ENCODE measurements at places on chromosomes 5 and 9. TPM values are rescaled to one million over a fixed set of nuclear protein-coding genes. Genes with fewer than 3 reads are reported as not detected.

The C6 gene
- total RNA-seq: not detected

The DNAH5 gene
- total RNA-seq: not detected

The C5orf52 gene
- total RNA-seq: not detected

The SPINK6 gene
- total RNA-seq: not detected

The KIAA1191 gene
- total RNA-seq: 42.2 TPM

The ANKS6 gene
- 17.4 TPM for total RNA-seq

The SAPCD2 gene
- 8.8 TPM for total RNA-seq

The DRD1 gene
- total RNA-seq: not detected

The MAP1B gene
- 0.26 TPM for total RNA-seq

The PCDHGB7 gene
- total RNA-seq: not detected

- H3K4me3 ChIP-seq: no peak overlapping the region
- H3K27ac ChIP-seq: no peak overlapping the region
These were observed 6.6 kb downstream of the PCDH12 start for GRCh38 chr5:141951332-141951781.

GRCh38 chr9:123929177-123929869 is 603 bp downstream of the DENND1A start:
- DNase-seq: peak; percentile 54
- peaks cover 6% of the 10 kb centered on the region for H3K36me3 ChIP-seq
- H3K27ac ChIP-seq: peak overlapping the region; percentile 44
- peaks cover 35% of the 10 kb centered on the region for H3K4me1 ChIP-seq
- peaks cover 2% of the 10 kb centered on the region for H3K27me3 ChIP-seq

GRCh38 chr9:72332351-72332750 is 32.7 kb downstream of the ZFAND5 start:
- no peak overlapping the region for H3K4me3 ChIP-seq
- H3K36me3 ChIP-seq: no peaks in the 10 kb centered on the region
- H3K4me1 ChIP-seq: no peaks in the 10 kb centered on the region

DNA sequence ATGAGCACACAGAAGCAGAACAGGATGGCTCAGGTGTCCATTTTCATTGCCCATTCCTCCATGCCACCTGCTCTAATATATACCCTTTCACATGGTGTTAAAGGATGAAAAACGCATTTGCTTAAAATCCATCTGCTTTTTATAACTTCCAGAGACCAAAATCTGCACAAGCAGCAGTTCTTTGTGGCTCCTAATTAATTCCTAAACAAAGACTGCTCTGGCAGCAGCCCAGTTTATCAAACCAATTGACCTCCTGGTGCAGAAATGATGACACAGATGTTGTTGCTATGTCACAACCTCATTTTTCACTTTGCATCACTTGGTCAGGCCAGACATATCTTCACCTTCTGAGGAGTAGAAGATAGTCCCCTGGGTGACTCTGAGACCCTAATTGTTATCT is 141.2 kb downstream of the ASTN2 start:
- no peak overlapping the region for H3K27ac ChIP-seq
- no peaks in the 10 kb centered on the region for H3K36me3 ChIP-seq
- no peak overlapping the region for H3K4me3 ChIP-seq

GRCh38 chr5:175328176-175328575 is 115.8 kb downstream of the DRD1 start:
- peaks cover 7% of the 10 kb centered on the region for H3K27me3 ChIP-seq
- no peak for DNase-seq
- H3K4me1 ChIP-seq: no peaks in the 10 kb centered on the region
- H3K27ac ChIP-seq: no peak overlapping the region

DNA sequence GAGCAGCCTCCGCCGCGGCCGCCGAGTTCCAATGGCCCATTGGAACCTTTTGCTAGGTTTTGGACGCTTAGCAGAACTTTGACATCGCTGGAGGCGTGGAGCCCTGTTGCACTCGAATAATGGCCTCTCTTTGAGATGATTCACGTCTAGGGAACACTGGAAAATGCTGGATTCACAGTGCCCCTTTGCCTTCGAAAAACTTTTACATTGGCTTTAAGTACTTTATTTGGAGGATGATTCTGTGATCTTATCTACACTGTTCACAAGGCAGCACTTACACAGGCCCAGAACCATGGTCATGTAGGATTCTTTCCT is 536 bp upstream of the PPIC start:
- peak overlapping the region; percentile 39 for H3K4me3 ChIP-seq
- H3K27ac ChIP-seq: no peak overlapping the region
- H3K27me3 ChIP-seq: peaks cover 50% of the 10 kb centered on the region

DNA sequence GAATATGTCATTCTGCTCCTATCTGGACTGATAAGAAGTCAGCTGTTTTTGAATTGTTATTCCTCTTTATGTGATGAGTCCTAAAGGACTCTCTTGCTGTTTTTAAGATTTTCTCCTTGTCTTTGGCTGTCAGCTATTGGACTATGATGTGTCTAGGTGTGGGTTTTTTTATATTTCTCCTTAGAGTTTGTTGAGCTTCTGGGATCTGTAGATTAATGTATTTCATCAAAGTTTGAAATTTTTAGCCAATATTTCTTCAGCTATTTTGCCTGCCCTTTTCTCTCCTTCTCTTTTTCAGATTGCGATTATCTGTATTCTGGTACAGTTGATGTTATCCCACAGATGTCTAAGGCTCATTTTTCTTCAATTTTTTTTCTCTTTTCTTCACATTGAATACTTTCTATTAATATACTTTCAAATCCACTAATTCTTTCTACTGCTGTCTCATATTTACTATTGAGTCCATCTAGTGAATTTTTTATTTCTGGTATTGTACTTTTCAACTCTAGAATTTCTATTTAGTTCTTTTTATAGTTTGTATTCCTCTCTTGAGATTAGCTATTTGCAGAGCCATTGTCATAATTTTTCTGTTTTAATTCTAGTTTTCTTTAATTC is 31.1 kb downstream of the RPS23 start:
- no peak for DNase-seq
- H3K4me1 ChIP-seq: no peaks in the 10 kb centered on the region
- H3K27me3 ChIP-seq: no peaks in the 10 kb centered on the region
- H3K4me3 ChIP-seq: no peak overlapping the region
- no peak overlapping the region for H3K27ac ChIP-seq

- H3K27me3 ChIP-seq: no peaks in the 10 kb centered on the region
- DNase-seq: no peak
- H3K4me3 ChIP-seq: no peak overlapping the region
- H3K4me1 ChIP-seq: peaks cover under 1% of the 10 kb centered on the region
- no peaks in the 10 kb centered on the region for H3K36me3 ChIP-seq
These were observed 382.3 kb downstream of the ACTL7B start for GRCh38 chr9:108473209-108474112.

- no peaks in the 10 kb centered on the region for H3K27me3 ChIP-seq
- no peak for DNase-seq
- H3K36me3 ChIP-seq: no peaks in the 10 kb centered on the region
These were observed 682 bp upstream of the SPTAN1 start for GRCh38 chr9:128551657-128552152.

- no peaks in the 10 kb centered on the region for H3K4me1 ChIP-seq
- H3K27me3 ChIP-seq: no peaks in the 10 kb centered on the region
- H3K36me3 ChIP-seq: no peaks in the 10 kb centered on the region
- no peak overlapping the region for H3K4me3 ChIP-seq
These were observed 714.9 kb upstream of the MEF2C start for GRCh38 chr5:89597878-89598277.

- H3K4me1 ChIP-seq: peaks cover 4% of the 10 kb centered on the region
- no peak overlapping the region for H3K4me3 ChIP-seq
- H3K27ac ChIP-seq: no peak overlapping the region
- no peaks in the 10 kb centered on the region for H3K36me3 ChIP-seq
These were observed 211.1 kb upstream of the ACTBL2 start for GRCh38 chr5:57693488-57694305.

- no peak overlapping the region for H3K4me3 ChIP-seq
- H3K27ac ChIP-seq: no peak overlapping the region
- H3K4me1 ChIP-seq: no peaks in the 10 kb centered on the region
These were observed 569.5 kb upstream of the SEMA6A start for GRCh38 chr5:117144086-117144485.

DNA sequence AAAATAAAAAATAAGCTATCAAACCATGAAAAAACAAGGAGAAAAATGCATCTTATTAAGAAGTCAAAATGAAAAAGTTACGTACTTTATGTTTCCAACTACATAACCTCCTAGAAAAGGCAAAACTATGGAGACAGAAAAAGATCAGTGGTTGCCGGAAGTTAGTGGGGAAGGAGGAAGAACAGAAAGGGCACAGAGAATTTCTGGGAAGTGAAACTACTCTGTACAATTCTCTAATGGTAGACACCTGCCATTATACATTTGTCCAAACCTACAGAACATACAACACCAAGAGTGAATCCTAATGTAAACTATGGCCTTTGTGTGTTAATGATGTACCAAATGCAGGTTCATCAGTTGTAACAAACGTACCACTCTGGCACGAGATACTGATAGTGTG is 25.3 kb downstream of the SMU1 start:
- no peak for DNase-seq
- peaks cover 52% of the 10 kb centered on the region for H3K36me3 ChIP-seq
- no peak overlapping the region for H3K4me3 ChIP-seq

- H3K27ac ChIP-seq: no peak overlapping the region
- H3K27me3 ChIP-seq: peaks cover 10% of the 10 kb centered on the region
- no peak for DNase-seq
- H3K4me1 ChIP-seq: no peaks in the 10 kb centered on the region
- H3K4me3 ChIP-seq: no peak overlapping the region
- H3K36me3 ChIP-seq: no peaks in the 10 kb centered on the region
These were observed 81.5 kb downstream of the PALM2AKAP2 start for GRCh38 chr9:109861499-109861898.

DNA sequence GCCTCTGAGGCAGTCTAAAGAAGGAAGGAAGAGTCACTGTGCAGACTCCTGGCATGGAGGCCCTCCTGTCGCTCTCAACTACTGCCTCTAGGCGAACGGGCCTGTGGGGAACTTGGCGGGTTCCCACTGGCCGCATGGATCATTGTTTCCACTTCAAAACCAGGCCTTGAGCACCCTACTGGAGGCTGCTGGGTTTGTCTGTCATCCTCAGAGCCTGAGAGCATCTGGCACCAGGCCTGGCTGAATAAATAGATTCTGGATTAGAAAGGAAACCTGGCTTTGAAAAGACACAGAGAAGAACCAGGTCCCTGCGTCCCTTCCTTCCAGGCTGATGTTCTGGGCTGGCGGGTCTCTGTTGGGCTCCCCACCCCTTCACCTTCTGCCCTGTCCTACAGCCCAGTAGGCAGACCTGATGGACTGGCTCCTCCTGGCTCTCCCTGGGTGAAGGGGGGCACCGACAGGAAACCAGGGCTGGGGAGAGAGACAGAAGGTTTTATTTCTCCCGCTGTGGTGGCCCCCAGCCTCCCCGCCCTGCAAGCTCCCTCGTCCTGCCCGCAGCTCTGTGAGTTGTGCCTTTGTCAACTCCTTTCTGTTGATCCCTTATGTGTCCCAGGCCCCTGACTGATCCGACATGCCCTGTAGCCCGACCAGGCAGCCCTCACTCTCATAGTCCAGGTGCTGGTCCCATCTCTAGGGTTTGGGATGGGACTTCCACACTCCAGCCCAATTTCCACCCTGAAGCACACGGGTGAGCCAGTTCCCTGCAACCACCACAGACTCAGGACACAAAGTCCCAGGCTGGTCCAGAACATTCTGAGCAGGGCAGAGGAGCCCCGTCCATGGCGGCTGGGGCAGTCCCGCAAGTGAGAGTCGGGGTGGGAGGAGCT is 50.1 kb downstream of the ADAMTS2 start:
- no peak overlapping the region for H3K4me3 ChIP-seq
- H3K4me1 ChIP-seq: no peaks in the 10 kb centered on the region
- no peaks in the 10 kb centered on the region for H3K27me3 ChIP-seq
- no peak overlapping the region for H3K27ac ChIP-seq

DNA sequence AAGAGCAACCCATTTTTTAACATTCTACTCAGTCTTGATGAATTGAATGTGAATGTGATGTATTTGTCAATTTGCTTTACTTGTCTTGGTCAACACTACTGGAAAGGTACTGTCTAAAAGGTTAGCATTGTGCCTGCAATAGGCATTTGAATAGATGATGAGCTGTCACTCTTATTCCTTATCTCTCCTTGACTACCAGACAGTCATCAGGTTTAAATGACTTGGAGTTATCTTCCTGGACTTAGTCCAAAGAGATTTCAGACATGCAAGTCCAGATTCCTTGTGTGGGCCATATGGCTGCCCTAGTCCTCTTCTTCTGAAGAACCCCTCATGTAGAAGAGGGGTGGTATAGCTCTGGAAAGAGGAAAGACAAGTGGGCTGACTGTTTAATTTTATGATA is 4.8 kb downstream of the ARHGEF28 start:
- no peak for DNase-seq

DNA sequence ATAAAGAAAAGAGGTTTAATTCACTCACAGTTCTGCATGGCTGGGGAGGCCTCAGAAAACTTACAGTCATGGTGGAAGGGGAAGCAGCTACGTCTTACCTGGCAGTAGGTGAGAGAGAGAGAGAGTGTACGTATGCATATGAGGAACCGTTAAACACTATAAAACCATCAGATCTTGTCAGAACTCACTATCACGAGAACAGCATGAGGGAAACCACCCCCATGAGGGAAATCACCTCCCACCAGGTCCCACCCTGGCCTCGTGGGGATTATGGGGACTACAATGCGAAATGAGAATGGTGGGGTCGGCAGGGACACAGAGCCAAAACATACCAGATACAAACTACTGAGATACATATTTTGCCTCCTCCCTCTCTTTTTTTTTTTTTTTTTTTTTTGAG is 10.8 kb upstream of the FER start:
- H3K36me3 ChIP-seq: no peaks in the 10 kb centered on the region
- H3K27me3 ChIP-seq: peaks cover 22% of the 10 kb centered on the region
- no peak for DNase-seq
- H3K27ac ChIP-seq: no peak overlapping the region
- no peaks in the 10 kb centered on the region for H3K4me1 ChIP-seq

DNA sequence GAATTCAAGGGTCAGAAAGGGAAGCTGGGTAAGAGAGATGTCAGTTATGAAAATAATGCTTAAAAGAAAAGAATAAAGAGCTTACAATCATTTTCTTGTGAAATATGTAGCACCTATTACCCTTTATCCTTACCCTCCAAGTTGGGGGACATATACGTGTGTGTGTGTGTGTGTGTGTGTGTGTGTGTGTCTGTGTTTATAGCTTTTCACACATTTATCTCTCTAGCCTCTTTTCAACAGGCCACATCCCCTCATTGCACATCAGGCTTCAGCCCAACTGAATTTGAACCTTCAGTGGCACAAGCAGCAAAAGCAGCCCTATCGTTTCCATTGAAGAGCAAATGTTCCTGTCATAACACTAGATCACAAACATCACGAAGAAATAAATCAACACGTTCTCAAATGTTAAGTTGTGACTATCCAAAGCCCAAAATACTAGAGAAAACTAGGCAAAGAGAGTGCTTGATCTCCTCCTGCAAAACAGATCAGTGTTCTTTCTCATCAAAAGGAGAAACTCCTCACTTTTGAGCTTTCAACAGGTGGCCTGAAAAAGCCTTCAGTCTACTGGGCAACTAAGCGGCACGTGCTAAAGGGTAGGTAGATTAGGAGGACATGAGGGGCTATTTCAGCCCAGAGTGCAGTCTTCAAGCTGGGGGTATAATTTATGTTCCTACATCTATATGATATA is 416.4 kb downstream of the EFNA5 start:
- H3K4me3 ChIP-seq: no peak overlapping the region
- H3K27me3 ChIP-seq: peaks cover 7% of the 10 kb centered on the region
- DNase-seq: no peak
- H3K4me1 ChIP-seq: peaks cover 7% of the 10 kb centered on the region
- H3K36me3 ChIP-seq: no peaks in the 10 kb centered on the region

GRCh38 chr9:29717631-29718030 is 2144.3 kb upstream of the C9orf72 start:
- no peak overlapping the region for H3K4me3 ChIP-seq
- no peak overlapping the region for H3K27ac ChIP-seq
- H3K27me3 ChIP-seq: no peaks in the 10 kb centered on the region
- no peaks in the 10 kb centered on the region for H3K36me3 ChIP-seq

GRCh38 chr9:137042751-137043727 is 2.9 kb downstream of the NPDC1 start:
- peaks cover 25% of the 10 kb centered on the region for H3K27me3 ChIP-seq
- H3K4me3 ChIP-seq: no peak overlapping the region
- DNase-seq: no peak
- no peaks in the 10 kb centered on the region for H3K36me3 ChIP-seq

All from activated CD4-positive, alpha-beta T cell treated with anti-CD3 and anti-CD28 coated beads for 36 hours (primary cell).